ENCODE measurements at places on chromosomes 11 and 22. TPM values are rescaled to one million over a fixed set of nuclear protein-coding genes. Genes with fewer than 3 reads are reported as not detected.

- no peak for DNase-seq
These were observed 78.0 kb downstream of the TSPAN18 start for GRCh38 chr11:44804449-44805437.

GRCh38 chr11:62256281-62256680 lies 13.7 kb upstream of the SCGB2A2 start:
- DNase-seq: no peak

DNA sequence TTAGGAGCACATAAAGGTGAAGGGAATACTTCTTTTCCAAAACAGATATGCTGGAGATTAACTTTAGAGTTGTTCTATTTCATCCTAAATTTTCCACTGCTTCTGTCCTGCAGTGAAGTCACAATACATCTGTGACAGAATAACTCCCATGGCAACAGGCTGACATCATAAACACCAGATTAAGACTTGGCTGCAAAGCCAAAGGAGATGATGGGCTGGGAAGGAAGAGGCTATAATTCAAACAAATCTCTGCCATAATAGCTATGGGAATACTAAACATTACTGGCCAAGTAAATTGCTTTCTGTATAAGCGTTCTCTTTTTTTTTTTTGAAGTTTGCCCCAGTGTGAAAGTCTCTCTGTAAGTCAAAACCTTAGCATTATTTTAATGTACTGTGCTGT lies 107.7 kb downstream of the CADM1 start:
- no peak for DNase-seq

GRCh38 chr22:28027453-28028448 lies 108.7 kb upstream of the PITPNB start:
- DNase-seq: peak; percentile 20

- no peak for DNase-seq
These were observed 10.6 kb downstream of the SPTBN2 start for GRCh38 chr11:66718320-66718971.

DNA sequence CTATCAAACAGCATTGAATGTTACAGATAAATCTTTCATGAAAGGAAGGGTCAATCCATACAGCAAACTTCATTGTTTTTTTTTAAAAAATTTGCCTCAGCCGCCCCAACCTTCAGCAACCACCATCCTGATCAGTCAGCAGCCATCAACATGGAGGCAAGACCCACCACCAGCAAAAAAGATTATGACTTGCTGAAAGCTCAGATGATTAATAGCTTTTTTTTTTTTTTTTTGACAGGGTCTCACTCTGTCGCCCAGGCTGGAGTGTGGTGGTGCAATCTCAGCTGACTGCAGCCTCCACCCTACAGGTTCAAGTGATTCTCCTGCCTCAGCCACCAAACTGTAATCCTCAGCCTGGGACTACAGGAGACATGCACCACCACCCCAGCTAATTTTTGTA lies 18.0 kb upstream of the CD3E start:
- no peak for DNase-seq

DNA sequence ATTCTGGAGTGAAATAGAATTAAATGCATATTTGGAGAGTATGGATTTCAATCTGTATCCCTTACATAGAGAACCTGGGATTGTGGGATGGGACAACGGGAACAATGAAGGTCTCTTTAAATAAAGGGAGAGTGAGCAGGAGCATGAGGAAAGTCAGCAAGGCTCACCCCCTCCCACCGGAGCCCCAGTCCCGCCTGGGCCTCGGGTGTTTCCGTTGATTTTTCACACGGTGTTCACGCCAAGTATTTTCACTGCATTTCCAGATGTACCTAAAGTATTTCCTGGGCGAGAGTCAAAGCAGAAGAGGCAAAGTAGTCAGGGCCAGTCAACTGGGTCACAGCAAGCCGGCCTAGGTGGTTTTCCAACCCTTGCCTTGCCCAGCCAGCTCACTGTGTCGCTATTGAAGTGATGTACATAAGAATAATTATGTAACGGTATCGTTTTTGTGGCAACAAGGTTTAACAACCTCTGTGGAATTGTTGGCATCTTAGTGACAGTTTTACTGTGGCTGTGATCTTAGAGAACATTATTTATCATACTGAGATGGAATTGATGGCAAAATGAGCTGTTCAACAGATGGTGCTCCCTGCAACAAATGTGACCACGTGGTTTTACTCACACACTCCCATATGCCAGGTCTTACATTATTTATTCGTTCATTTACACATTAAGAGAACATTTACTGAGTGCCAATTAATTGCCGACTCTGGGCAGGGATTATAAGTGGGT lies 177.3 kb downstream of the ADAMTS15 start:
- no peak for DNase-seq

- DNase-seq: no peak
These were observed 16.5 kb downstream of the BRD1 start for GRCh38 chr22:49811020-49811791.

DNA sequence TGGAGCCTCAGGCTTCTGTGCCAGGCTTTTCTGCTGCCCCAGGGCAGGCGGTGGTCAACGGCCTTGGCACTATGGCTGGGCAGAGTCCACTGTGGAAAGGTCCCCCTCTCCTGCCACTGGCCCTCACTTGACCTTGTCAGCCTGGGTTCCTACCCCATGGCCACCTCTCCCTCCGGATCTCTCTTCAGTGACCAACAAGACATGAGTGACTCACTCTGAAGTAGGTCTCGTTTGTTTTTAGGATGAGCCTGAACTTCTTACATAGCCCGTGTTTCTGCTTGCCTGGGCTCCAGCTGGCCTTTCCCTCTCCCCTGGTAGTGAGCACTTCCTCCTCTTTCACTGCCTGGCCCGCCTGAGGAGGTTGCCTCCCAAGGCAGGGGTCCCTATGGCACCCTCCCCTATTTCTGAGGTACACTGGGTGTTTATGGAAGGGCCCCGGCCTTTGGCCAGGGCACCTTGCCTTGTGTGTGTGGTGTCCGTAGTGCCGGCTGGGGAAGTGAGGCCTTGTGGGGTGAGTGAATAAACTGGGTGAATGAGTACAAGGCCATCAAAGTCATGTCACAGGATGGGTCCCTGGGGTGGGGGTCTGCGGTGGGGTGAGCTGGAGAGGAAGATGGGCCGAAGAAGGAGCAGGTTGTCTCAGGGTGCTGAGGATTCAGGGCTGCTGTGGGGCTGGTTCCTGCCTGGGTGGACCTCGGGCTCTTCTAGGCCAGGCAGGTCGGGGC lies 5.0 kb downstream of the SHANK3 start:
- no peak for DNase-seq

GRCh38 chr11:8713760-8714454 lies 31.3 kb downstream of the RPL27A start:
- DNase-seq: no peak

- DNase-seq: no peak
These were observed 25.3 kb upstream of the PATE1 start for GRCh38 chr11:125720781-125721180.

- peak; percentile 99 for DNase-seq
These were observed 27.0 kb downstream of the AP2A2 start for GRCh38 chr11:952406-953385.

GRCh38 chr11:24386546-24387397 lies 110.1 kb upstream of the LUZP2 start:
- DNase-seq: no peak

ESAM gene
- total RNA-seq: 9.9 TPM

BIRC3 gene
- 17.8 TPM for total RNA-seq

PANX3 gene
- not detected for total RNA-seq

ACR gene
- total RNA-seq: not detected

PRAME gene
- 2.2 TPM for total RNA-seq

Measured in epithelial cell of proximal tubule (primary cell).